ENCODE measurements at places on chromosomes 11 and 22. TPM values are rescaled to one million over a fixed set of nuclear protein-coding genes. Genes with fewer than 3 reads are reported as not detected.

LRRC74B gene
- total RNA-seq, result not detected

CNTN5 gene
- total RNA-seq, result not detected

CRYBB3 gene
- total RNA-seq, result 1.2 TPM

KCNJ5 gene
- 0.14 TPM for total RNA-seq

B4GALNT4 gene
- 0.82 TPM for total RNA-seq

APOL1 gene
- 2.2 TPM for total RNA-seq

OR2AG1 gene
- total RNA-seq, result not detected

MRGPRX3 gene
- not detected for total RNA-seq

MS4A12 gene
- total RNA-seq, result 524 TPM

POU2AF3 gene
- 7.8 TPM for total RNA-seq

OR6A2 gene
- 0.27 TPM for total RNA-seq

C22orf42 gene
- not detected for total RNA-seq

HIPK3 gene
- total RNA-seq, result 91.5 TPM

MYO18B gene
- 0.27 TPM for total RNA-seq

PLAAT4 gene
- 37.3 TPM for total RNA-seq

C11orf91 gene
- not detected for total RNA-seq

C11orf97 gene
- not detected for total RNA-seq

CEND1 gene
- not detected for total RNA-seq

MUC15 gene
- total RNA-seq, result not detected

TEX54 gene
- total RNA-seq, result not detected

GVQW3 gene
- 4.4 TPM for total RNA-seq

EXT2 gene
- total RNA-seq, result 82.9 TPM

MRGPRX4 gene
- total RNA-seq, result not detected

SLC37A2 gene
- 4.1 TPM for total RNA-seq

TMEM45B gene
- total RNA-seq, result 218 TPM

H19 gene
- 102 TPM for total RNA-seq

GPR83 gene
- not detected for total RNA-seq

EFCAB6 gene
- total RNA-seq, result 3.7 TPM

USP2 gene
- total RNA-seq, result 9.8 TPM

TRIM21 gene
- total RNA-seq, result 23.6 TPM

PHOX2A gene
- 0.79 TPM for total RNA-seq

CCDC73 gene
- total RNA-seq, result not detected

MUC2 gene
- total RNA-seq, result 269 TPM

GUCD1 gene
- 498 TPM for total RNA-seq

MPEG1 gene
- 16.5 TPM for total RNA-seq

BIRC3 gene
- 54.6 TPM for total RNA-seq

NKAPD1 gene
- 24.0 TPM for total RNA-seq

FGF19 gene
- not detected for total RNA-seq

ANO3 gene
- total RNA-seq, result 0.16 TPM

MAPK12 gene
- 9.4 TPM for total RNA-seq

MMP11 gene
- total RNA-seq, result 1.2 TPM

CEP57 gene
- total RNA-seq, result 43.2 TPM

OR52N4 gene
- not detected for total RNA-seq

PIWIL4 gene
- total RNA-seq, result 8.3 TPM

TTLL12 gene
- 157 TPM for total RNA-seq

CARD10 gene
- 166 TPM for total RNA-seq

APOA5 gene
- total RNA-seq, result not detected

KRTAP5-2 gene
- not detected for total RNA-seq
